ENCODE measurements at places on chromosomes 11 and 22.

DNA sequence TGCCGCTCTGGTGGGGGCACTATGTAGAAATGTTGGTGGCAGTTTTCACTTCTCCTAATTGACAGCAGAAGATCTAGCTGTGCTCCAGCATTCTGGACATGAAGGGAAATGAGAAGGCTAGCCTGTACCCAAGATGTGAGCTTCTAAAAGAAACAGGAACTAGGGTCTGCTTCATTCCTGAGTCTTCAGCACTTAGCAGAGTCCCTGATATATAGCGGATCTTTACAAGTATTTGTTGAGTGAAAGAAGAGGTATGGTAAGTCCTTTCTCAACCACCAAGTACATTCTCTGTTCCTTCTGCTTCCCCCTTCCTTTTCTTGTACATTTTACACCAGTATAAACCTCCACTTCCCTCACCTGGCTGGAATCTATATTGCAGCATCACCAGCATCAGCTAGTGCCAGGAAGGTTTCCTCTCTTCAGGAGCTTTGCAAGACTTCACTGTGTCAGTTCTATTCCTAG, 408.3 kb upstream of the CADM1 start:
- no peak for DNase-seq

DNA sequence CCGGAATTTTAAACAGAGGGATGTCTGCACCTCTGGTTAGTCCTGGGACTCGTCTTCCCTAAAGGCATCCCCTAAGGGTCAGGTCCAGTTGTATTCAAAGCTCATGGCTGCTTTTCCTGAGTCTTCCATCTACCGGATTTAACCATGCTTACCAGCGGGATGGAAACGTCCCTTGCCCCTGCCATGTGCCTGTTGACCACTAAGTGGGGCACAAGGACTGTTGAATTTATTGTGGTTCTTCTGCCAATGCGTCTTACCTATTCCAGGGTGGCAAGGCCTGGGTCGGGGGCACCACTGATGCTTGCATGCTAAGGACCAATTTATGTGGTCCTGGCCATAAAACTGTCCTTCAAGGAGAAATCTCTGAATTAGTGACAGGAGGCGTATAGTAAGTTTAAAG, 25.6 kb downstream of the ANKRD42 start:
- DNase-seq: no peak

DNA sequence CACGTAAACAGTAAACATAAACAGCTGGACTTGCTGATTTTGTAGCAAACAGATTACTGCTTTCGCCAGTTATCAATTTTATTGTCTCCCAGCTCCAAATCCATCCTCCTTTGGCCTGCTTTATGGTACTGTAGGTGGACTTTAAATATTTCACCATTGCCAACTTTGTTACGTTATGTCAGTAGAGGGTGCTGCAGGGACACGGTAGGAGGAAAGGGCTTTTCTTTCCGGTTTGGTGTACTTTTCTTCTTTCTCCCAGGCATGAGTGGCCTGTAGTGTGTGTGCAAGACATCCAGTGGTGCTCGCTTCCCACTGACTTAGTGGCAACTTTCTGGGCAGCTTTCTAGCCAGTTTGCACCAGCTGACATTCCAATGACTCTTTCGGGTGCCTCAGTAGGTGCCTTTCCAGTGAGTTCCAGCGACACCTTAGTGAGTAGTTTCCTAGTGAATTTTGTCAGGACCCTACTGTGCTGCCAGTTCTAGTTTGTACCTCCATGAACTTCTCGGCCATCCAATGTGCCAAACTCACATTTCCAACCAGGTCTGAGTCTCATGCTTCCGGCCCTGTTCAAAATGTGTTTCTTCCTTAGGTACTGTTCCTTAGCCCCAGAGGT, 267.6 kb upstream of the TENM4 start:
- peak; percentile 16 for DNase-seq

DNA sequence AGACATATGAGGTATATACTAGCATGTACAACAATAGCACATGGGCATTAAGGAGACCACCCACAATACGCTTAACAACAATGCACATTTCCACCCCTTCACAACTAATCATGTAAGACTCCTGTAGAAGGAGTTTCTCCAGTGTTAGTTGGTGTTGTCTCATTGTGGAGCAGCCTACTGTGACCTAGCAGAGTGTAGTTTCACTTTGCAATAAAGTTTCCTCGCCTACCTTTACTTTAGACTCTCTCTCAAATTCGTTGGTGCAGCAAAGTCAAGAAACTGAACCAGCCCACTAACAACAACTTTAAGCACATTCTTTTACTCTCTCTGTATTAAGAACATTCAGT, 863.6 kb downstream of the FAM181B start:
- DNase-seq: no peak

- no peak for DNase-seq
Observed at GRCh38 chr11:2135648-2136201, 3.5 kb downstream of the IGF2 start.

GRCh38 chr11:116217006-116217405, 555.8 kb downstream of the BUD13 start:
- DNase-seq: peak; percentile 68

DNA sequence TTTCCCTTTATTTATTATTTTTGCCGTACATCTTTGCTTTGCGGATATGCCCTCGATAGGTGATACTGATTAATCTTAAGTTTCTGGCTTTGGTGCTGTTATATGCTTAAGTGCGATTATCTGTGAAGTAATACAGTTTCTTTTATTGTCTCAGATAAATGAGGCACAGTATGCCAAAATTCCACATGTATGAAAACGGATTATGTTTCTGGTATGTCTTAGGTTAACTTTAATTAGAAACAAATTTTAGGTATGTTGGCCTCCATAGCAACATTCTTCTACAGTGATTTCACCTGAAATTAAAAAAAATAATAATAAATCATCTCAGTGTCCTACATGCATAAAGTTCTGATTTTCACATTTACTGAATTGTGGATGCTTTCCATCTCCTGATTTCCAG, 119.2 kb downstream of the ARHGAP42 start:
- DNase-seq: no peak

DNA sequence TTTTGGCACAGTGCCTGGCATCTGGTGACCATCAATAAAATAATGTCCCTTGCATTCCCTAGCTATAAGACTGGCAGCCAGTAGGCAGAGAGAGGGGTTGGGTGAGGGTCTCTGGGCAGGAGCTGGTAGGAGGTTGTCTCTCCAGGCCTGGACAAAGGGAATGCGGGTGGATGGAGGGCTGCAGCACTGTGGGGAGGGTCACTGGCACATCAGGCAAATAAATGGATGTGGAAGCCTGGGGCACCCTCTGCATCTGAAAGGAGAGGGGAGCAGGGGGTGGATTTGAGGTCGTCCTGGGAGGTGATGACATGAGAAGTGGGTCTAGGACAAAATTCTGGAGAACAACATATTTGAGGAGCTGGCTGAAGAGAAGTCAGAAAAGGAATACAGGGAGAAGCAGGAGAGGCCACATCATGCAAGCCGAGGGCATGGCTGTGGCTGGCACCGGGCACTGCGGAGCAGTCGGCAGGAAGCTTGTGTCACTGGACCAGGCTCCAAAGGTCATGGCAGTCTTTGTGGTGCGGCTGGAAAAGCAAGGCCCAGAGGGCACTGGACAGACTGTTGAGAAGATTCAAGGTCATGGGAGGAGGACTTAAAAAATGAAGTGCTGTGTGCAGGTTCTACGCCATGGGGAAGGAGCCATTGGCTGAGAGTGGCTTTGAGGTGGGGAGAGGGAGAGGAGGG, 36.5 kb upstream of the THY1 start:
- DNase-seq: no peak

DNA sequence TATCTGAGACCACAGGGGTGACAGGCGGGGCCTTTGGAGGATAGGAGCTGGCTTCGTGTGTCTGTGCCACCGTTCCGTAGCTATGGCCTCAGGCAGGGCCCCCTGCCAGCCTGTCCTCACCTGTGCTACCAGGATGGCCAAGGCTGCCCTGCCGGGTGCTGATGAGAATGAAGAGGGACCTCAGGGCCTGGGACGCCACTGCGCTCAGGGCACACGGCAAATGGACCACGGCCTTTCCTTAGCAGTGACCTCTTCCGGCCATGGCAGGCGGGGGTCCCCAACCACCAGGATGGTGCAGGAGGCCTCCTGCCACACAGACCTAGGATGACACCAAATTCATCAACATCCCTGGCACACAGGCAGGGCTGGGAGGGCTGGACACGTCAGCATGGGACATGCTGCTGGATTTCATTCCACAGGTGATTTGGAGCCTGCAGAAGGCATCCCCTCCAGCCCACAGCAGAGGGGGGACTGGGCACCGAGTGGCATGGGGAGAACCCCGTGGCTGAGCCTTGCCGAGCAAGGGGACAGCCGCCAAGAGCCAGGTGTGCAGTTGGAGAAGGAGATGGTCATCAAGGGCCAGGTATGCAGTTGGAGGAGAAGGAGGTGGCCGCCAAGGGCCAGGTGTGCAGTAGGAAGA, 1321.0 kb downstream of the BRD1 start:
- no peak for DNase-seq

DNA sequence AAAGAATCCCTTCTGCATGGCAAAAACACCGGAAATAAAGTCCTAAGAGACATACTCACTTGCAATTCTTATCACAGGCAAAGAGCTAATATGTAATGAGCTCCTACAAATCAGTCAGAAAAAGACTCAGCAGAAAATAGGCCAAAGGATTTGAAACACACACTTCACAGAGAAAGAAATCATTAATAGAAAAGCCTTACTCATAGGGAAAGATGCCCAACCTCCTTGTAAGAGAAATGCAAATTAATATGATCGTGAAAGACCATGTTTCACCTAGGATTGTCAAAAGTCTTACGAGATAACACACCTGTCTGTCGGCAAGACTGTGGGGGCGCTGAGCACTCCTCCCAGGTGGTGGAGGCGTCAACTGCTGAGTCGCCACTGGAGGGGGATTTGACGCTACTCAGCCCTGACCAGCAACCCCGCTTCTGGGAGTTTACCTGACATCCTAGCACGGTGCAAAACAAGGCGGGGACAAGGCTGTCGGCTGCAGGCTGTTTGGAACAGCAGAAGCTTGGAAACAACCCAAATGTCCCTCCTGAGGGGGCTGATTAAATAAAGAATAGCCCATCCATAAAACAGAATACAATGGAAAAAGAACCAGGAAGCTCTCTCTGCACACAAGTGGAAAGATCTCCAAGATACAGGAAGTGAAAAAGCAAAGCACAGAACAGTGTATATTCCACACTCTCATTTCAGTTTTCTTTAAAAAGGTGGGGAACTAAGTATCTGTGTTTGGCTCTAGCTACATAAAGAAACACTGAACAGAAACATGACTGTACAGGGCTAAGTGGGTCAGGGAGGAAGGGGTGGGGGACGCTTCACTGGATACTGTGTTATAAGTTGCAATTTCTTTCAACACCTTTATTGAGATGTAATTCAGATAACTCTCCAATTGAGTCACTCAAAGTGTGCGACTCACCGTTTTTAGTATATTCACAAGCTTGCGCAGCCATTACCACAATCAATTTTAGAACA, 11.5 kb downstream of the CSNK1E start:
- DNase-seq: peak; percentile 38

GRCh38 chr11:17165247-17165890, 42.4 kb downstream of the PIK3C2A start:
- no peak for DNase-seq

DNA sequence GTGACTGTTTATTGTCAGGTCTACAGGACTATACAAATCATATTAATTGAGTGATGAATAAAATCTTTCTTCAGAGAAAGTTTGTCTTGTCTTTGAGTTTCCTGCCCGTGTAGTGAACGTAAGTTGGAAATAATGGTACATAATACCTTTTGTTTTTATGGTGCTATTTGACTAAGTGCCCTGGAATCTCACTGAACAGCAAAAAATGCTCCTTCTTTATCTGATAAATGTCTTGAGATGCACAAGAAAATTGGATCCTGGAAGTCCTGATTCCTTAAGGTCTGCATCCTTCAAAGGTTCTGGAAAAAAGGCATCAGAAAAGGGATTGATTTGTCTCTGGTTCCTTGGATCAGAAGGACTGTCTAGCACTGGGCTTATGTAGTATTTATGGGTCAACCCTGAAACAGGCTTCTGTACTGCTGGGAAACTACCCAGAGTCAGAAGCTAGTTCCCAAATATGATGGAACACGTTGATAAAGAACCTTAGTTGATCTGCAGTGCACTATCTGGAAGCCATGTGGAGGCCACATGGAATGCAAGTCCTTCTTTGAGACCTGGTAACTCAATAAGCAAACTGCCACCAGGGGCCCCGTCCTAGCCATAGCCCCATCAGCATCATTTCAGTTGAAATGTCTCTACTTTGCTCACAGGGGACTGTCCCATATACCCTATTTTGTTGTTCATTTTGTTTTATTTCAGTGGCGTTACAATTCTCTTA, 100.6 kb upstream of the CD44 start:
- no peak for DNase-seq

GRCh38 chr11:76767659-76768058, 15.5 kb upstream of the TSKU start:
- DNase-seq: no peak

- DNase-seq: no peak
Observed at GRCh38 chr22:36550701-36551495, 21.9 kb upstream of the EIF3D start.

GRCh38 chr22:30089655-30089974, 9.4 kb downstream of the HORMAD2 start:
- DNase-seq: no peak

- no peak for DNase-seq
Observed at GRCh38 chr22:20456722-20457076, 19.1 kb upstream of the SCARF2 start.

GRCh38 chr11:120898568-120898967, 125.3 kb upstream of the TBCEL start:
- no peak for DNase-seq

GRCh38 chr11:122405547-122406341, 249.8 kb upstream of the UBASH3B start:
- DNase-seq: peak; percentile 63

DNA sequence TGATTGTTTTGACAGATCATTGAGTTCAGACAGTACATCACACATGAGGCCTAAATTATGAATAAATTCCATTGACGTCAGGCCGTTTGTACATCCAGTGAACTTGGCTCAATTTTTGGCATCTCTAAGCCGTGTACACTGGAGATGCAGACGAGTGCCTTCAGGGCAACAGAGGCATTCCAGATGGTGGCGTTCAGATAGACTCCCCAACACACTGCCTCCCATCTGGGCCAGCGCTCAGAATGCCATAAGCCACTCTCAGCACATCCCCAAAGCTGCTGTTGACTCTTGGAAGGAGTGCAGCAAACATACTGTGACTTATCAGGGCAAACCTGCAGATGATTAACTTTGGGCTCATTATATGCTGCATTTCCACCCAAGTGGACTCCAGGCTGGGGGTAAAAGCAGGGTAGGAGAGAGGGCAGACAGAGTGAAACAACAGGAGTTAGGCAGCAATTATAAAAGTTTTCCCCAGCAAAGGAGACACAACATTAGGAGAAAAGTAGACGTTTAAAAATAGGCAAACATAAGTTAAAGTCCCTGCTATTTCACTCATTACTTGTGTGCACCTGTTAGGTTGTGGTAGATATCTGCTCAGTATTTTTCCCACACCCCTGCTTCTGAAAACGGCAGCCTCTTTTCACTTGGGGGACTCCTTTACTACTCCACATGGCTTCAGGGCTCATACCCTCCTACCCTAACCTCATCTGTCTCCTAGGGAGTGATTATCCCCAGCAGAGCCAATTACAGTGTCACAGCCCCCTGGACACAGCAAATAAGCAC, 60.2 kb upstream of the PDE3B start:
- peak; percentile 37 for DNase-seq

- no peak for DNase-seq
Observed at GRCh38 chr11:60945295-60945667, 6.7 kb downstream of the SLC15A3 start.

GRCh38 chr11:93089474-93090102, 108.2 kb downstream of the SLC36A4 start:
- DNase-seq: no peak
